Stimulated activated CD8-positive, alpha-beta memory T cell treated with anti-CD3 and anti-CD28 coated beads, Interleukin-4, amount 100 ng/mL, for 4 hours (primary cell): ENCODE measurements at places on chromosomes 7 and 10.

DNA sequence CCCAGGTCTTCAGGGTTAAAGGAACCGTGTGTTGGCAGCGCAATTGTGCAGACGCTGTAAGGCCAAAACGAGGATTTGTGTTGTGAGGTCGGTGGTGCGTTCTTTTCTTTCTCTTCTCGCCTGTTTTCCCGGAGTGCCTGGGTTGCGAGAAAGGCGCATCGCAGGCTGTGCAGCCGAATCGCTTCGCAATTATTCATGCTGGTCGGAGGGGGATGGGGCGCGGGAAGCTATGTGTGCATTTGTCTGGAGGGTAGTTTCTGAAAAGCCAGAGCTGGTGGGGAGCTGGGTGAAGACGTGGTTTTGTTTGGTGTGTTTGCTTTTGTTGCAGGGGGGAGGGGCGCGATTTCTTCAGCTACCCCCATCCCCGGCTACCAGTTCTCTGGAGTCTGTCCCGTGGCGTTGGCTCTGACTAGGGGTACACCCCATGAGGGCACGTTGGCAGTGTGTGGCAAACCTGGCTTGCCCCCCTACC lies 2.1 kb downstream of the MXI1 start:
- DNase-seq, result no peak

- DNase-seq, result no peak
Observed at GRCh38 chr7:137890449-137890921, 43.7 kb upstream of the DGKI start.

DNA sequence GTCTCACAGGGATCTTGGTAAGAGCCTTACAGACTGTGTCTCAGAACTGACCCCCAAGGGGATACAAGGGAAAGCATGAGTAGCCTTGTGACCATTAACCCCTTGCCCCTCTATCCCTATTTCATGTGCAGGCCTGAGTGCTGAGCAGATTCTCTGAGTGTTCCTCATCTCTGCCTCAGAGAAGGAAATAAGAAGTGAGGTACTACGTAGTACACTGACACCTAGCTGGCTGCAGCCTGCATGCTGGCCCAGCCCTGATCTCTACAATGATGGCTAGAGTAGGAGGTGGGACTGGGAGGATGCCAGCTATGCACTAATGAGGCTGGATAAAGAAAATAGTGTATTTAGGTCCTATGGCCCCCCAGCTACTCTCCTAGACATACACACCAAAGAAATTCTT lies 174.9 kb upstream of the HPS1 start:
- DNase-seq, result no peak

GRCh38 chr10:49539320-49539885 lies 482 bp upstream of the ERCC6 start:
- no peak for DNase-seq

GRCh38 chr10:1633783-1634182 lies 103.5 kb downstream of the ADARB2 start:
- no peak for DNase-seq

DNA sequence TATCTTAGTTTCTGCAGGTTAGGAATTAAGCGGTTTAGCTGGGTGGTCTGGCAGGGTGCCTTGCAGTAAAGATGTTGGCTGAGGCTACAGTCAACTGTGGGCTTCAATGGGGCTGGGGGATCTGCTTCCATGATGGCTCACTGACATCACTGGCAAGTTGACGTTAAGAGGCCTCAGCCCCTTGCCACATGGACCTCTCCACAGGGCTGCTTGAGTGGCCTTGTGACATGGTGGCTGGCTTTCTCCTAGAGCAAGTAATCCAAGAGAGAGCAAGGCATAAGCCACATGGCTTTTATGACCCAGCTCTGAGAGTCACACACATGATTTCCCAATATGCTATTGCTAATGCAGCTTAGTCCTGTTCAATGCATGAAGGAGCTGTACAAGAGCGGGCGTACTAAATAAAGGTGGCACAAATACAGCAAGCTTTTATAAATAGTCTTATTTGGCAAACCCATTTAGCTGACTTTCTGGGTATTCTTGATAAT lies 109.1 kb downstream of the SEPTIN7 start:
- DNase-seq, result no peak

DNA sequence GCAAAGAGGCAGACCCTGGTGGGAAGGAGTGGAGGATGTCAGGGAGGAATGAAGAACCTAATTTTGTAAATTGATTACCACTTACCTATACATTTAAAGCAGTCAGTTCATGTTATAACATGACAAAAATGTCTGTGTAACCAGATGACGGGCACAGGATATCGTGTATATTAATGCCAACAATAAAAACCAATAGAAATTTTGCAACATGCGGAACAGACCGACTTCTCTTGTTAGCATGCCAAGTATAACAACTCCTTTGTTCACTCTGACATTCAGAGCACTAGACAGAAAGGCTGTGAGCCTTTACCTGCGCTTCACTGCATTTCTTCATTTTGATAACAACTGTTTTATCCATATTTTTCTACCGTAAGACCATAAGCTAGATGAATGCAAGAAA lies 29.9 kb downstream of the CDK6 start:
- DNase-seq, result no peak

- DNase-seq, result no peak
Observed at GRCh38 chr10:34954142-34954541, 136.0 kb downstream of the CUL2 start.

DNA sequence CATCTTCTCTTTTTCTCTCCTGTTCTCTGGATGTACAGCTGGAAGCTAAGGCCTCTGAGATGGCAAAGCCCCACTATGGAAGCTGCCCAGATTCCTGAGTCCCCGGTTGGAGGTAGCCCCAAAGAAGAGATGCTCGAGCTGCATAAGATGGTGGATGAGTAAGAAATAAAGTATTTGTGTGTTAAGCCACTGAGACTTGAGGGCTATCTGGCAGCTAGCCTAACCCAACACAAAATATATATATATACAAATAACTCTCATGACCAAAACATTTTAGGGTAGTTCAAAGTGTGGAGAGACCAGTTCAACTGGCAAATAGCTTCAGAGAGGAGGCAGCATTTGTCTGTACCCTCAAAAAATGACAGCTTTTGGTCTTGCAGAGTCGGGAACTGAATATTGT lies 72.4 kb upstream of the PDE1C start:
- no peak for DNase-seq

DNA sequence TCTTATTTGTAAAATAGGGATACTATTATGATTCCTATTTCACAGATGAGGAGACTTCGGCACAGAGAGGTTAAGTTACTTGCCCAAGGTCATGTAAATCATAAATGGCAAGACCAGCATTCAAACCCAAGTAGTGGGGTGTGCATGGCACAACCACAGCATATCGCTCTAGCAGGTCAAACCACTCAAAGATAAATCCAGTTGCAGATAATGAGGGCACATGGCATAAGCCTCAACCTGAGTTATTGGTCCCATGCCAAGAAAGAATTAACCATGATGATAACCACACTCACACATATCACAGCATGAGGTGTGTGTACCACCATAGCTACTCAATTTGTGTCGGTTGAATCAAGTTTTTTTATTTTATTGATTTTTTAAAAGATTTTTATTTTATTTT lies 180.5 kb downstream of the CREB5 start:
- DNase-seq, result no peak

- no peak for DNase-seq
Observed at GRCh38 chr7:17679458-17679857, 260.8 kb downstream of the SNX13 start.

GRCh38 chr10:625333-625696 lies 64.2 kb downstream of the DIP2C start:
- no peak for DNase-seq

- DNase-seq, result no peak
Observed at GRCh38 chr7:158280448-158281144, 307.0 kb downstream of the PTPRN2 start.

DNA sequence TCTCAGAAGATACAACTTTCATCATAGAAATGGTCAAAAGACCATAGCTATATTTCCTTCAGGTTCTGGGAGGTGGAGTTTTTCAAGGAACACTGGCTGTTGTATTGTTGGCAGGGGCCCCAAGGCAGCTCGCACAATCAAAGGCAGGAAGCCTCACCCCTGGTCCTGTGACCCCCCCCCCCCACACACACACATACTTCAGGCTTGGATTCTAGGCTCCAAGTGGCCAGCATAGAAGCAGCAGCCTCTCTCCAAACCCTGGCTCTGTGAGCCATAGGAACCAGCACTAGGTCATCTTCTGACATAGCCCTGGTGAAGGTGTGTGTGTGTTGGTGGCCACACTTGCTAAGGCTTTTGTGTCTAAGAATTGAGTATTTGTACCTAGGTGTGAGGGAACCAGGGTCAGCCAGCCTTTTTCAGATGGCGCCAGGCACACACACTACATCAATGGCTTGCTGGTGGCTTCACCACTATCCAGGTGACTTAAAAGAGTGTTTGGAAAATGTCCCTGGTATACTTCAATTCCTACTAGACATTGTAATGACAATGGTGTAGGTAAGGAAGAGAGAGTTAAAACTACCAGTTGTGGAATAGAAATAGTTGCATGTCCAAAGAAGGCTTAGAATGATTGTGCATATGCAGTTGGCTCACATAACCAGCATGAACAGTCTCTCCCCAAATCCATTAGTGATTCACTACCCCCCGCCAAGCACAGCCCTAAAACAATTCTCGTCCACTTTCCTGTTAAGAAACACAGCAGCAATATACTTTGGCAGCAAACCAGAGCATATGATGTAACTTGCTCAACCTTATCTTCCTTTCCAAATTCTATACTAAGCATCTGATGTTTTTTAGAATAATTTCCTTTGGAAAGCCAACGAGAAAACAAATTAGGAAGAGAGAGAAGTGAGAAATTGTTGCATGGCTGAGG lies 91.3 kb downstream of the AVL9 start:
- DNase-seq, result no peak

DNA sequence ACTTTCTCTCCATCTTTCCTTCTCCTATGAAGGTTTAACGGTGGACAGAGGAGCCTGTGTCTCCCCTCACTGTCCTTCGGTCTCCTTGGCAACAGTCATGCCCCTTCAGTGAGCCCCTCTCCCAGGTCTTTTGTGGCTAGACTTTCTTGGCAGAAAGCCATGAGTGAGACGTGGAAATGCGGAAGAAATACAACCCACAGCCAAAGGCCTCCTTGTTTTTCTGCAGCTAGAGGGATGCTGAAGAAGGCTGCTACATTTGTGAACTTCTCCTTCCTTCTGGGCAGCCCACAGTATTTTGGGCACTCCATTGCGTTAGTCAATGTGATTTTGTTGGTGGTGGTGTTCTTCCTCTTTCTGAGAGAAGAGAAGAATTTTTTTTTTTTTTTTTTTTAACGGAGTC lies 333.7 kb upstream of the PODXL start:
- no peak for DNase-seq

GRCh38 chr7:1872191-1873069 lies 202.4 kb downstream of the ELFN1 start:
- no peak for DNase-seq

GRCh38 chr7:47383072-47383471 lies 198.8 kb downstream of the TNS3 start:
- DNase-seq, result no peak
